Thoracic aorta (tissue), 2 donors: ENCODE measurements at places on chromosomes 16 and 17.

DNA sequence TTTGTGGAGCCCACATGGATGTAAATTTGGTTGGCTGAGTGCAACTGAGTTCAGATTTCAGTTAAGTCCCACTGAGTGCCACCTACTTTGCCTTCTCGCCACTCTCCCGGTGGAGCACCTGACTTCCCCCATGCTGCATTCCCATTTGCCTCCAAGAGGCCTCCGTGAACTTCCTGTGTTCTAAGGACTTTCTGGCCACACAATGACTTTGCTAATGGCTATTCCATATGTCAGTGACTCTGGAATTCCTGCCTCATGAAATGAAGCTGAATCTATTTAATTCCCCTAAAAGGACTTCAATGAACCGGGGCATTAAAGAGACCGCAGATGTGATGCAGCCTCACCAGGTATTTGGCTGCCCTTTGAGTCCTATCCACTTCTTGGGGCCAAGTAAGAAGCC, 29.9 kb downstream of the ABCC12 start:
- DNase-seq = no peak

DNA sequence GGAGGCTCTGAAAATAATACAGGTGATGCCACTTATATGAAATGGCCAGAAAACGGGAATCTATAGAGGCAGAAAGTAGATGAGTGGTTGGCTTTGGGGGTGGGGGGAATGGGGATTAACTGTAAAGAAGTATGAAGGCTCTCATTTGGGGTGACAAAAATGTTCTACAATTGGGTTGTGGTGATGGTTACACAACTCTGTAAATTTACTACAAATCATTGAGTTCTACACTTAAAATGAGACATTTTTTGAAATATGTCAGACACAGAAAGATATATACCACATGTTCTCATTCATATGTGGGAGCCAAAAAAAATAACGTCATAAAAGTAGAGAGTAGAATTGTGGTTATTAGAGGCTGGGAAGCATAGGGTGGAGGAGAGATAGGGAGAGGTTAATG, 25.7 kb downstream of the ARHGAP17 start:
- DNase-seq = no peak

DNA sequence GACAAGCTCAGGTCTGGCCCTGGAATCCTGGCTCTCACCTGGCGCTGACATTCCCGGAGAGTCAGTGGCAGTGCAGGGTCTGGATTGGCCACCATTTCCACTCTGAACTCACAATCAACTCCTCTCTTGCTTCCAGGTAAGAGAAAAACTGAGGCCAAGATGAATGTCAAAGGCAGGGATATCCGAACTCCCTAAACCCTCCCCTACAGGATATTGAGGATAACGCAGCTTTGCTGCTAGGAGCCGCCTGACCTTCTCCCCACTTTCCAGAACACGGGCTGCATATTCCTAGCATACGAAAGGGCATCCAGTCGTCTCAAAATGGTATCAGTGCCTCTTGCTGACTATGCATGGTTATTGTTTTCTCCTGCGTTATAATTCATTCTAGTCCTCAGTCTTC, 473.4 kb downstream of the SOX9 start:
- DNase-seq = no peak

DNA sequence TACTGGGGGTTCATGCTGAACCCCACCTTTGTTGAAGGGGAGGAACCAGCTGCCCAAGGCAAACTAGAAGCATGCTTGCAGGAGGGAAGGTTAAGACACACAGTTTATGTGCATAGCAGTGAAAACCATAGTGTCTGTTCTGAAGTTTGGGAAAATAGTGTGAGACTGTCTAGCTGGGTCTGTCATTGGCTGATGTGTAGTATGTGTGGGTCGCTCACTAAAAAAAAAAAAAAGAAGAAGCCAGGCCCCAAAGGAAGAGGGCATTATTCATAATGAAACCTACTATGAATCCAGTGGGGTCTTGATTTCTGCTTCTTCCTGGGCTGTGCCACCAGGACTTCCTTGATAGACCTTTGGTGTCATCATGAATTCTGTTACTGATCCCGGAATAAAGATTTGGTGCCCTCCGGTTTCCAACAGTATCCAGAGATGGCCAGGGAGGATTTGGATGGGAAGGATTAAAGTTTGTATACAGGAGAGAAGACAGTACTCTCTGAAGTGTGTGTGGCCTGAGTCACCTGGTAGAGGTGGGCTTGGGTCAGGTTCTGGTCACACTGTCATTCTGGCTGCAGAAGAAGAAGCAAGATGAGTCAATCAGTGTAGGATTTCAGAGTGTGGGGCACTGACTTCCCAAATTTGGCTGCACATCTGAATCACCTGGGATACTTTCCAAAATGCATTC, 220.3 kb downstream of the PRKCA start:
- no peak for DNase-seq

DNA sequence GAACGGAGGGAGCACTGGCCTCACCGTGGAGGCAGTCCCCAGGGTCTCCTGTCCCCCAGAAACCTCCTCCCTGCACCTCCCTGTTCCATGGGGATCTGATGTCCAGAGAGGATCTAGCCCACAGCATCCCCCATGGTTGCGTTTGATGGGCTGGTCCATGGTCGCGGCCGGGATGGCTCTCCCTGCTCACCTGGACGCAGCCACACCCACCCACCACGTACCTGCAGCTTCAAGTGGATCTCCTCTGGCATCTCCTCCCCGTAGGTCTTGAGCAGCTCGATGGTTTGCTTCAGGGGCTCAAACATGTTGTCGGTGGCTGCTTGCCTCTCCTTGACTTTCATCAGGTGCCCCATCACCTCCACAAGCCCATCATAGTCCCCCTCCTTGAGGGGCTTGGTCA, 47.9 kb downstream of the DNAH17 start:
- no peak for DNase-seq

GRCh38 chr16:50279504-50279865, 13.1 kb downstream of the ADCY7 start:
- no peak for DNase-seq

DNA sequence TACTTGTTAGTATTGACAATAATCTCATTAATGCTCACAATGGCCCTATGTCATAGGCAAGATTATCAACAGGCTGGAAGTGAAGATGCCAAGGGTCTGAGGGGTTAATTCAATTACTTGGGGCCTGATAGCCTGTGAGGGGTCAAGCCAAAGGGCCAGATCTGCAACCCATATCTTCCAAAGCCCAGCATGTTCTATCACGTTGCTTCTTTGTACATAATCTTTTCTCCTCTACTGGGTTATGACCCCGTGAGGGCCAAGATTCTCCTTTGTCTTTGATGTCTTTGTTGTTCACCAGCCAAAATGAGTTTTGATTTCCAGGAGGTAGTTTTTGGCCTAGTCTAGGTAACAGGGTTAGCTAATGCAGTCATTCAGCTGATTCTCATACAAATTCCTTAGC, 347.2 kb downstream of the UTP18 start:
- DNase-seq = no peak

DNA sequence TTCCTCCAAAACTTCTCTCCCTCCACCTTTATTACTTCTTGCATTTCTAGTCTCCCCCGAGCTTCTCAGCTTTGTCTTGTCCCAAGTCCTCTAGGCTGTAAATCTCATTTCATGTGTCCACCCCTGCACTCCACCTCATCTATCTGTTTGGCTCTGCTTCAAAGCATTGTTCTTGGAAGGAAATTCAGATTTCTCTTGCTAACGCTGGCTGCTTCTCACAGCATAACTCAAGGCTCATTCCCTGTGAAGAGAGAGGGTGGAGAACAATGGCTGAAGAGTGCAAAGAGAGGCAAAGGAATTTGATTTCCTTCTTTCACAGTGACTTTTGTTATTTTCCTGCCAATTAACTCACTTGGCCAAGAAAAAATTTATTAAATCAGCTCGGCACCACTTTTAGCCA, 476.5 kb downstream of the TMEM114 start:
- no peak for DNase-seq

GRCh38 chr16:21698169-21699032, 34.6 kb downstream of the OTOA start:
- DNase-seq = no peak
